ENCODE measurements at places on chromosomes 5 and 9.

DNA sequence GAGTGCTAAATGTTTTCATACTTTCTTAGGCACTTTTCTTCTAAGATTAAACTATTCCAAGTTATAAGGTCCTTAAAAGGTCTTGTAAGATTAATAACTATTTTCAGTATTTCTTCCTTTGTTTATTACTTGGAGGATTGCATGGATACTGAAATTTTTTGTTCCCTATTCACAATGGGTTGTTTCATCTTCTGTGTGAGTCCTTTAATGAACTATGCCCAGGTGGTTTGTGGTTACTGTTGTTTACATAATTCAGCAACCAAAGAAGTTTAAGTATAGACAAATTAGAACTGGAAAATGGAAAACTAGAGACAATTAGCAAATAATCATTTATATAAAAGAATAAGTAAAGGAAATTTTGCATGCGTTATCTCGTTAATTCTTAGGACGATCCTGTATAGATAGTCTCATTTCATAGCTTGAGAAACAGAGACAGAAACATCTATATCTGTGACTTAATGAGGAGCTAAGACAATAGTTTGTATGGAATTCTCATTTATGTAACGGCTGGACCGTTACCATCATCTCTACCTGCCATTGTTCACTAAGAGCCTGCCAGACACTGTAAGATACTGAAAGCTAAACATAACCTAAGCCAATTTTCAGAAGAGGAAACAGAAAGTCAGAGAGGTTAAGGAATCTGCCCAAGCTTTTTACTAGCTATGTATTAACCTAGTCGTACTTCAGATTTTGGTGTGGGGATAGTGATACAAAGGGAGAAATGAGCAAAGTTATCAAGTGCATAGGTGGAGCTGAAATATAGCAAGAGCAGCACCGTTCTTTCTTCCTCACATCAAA lies 148.2 kb downstream of the PAM start:
- DNase-seq = no peak

DNA sequence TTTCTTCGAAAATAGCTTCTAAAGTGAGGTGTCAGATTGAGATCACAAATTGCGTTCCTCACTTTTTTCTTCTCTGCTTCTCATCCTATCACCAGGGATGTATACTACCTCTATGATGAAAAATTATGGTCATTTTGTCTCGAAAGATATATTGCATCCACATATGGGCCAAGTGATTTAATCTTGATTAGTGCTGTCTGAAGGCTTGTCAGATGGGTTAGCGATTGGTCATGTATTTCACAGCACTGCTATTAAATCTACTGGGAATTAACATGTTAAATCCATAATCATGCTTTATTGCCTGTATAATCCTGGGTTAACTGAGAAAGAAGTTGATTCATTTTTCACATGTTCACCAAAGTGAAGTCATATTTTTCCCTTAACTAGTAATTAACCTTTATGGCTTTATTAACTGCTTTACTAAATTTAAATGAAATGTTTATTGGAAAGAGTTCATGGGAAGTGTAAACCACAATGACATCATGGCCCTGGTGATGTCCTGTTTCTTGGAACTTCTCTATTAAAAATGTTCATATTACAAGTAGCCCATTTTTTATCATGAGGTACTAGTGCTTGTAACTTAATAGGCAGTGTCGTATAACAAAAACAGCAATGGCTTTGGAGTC lies 193.3 kb downstream of the SMC2 start:
- no peak for DNase-seq

DNA sequence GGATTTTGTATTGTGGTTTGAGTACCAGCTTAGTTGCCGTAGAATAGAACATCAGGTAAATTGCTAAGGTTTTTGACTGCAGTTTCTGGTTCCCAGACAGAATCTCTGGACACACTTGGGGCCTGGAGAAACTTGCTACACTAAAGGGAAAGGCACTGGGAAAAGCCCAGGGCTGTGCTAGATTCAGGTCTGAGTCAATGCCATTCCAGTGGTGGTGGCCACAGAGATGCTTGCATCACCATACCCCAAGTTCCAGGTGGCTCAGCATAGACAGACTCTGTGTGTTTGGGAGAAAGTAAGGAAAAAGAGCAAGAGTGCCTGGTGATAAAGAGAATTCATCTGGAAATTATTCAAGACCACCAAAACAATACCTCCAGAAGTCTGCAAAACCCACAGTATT lies 120.6 kb downstream of the HMHB1 start:
- no peak for DNase-seq

DNA sequence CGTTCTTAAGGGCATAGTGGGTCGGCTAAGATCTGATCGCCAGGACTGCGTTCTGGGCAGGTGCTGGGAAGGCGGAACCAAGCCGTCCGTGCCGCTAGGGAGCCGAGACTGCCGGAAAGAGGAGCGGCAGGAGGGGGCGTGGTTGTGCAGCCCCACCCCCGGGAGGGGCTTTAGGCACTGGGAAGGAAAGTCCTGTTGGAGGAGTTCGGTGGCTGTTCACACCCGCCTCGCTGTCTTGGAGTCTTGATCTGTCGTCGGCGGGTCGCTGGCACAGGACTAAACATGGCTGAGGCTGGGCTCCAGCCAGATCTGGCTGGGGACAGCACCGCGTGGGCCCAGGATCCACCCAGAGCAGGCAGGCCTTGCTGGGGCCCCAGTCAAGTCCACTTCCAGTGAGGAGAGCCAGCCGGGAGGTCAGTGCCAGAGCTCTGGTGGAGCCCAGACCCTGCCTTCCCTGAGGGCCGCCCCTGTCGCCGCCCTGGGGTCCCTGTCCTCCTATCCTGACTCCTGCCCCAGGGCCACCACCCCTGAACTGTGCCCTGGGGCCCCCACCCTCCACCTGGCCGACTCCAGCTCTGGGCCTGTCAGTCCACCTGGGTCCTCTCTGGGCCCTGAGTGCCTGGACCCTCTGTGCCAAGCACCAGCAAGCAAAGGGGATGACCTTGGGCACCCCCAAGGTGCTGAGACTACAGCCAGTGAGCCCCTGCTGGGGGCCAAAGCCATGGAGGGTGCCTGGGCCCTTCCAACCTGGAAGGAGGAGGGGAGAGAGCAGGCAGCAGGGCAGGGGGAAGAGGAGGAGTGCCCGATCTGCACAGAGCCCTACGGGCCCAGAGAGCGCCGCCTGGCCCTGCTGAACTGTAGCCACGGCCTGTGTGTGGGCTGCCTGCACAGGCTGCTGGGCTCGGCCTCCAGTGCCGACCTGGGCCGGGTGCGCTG lies 4.5 kb downstream of the RNF208 start:
- no peak for DNase-seq

DNA sequence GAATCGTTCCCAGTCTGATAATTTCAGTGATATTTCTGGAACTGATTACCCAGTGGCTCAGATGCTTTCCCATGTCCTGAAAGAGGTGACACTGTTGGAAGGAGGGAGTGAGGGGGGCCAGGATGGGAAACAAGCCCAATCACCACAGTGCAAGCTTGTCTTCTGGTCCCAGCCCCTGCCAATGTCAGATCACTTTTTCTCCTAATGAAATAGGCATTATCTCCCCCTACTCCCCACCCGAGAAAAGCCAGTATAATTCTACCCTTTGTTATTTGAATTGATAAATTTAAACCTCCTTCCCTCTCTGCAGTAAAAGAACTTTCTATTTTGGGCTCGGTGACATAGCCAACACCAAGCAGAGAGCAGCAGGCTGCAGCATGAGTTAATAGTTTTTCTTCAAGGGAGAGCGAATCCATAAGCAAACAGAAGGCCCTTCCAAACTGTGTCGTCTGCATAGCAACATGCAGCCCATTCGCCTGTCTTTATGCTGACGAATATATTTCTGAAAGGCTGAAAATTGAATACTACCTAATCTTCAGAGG lies 14.6 kb upstream of the PPP2CA start:
- DNase-seq = no peak

GRCh38 chr9:75152416-75152815 lies 64.1 kb downstream of the OSTF1 start:
- no peak for DNase-seq

GRCh38 chr5:15105799-15106393 lies 234.3 kb upstream of the ANKH start:
- no peak for DNase-seq

DNA sequence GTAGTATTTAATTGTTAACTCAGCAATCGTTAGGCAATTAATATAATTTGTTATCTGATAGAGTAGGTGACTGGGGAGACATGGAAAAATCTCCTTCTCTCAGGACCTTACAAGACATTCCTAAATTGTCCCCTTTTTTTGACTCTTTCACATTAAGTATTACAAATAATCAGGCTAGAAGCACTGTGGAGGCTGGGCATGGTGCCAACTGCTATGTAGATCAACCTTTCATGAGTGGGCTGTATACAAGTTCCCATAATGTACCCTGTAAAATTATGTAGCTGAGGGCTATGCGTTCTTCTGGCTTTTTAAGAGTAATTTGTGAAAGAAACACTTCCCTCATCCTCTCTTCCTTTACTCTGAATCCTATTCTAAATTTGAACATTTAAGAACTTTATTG lies 140.2 kb downstream of the NFIB start:
- no peak for DNase-seq

DNA sequence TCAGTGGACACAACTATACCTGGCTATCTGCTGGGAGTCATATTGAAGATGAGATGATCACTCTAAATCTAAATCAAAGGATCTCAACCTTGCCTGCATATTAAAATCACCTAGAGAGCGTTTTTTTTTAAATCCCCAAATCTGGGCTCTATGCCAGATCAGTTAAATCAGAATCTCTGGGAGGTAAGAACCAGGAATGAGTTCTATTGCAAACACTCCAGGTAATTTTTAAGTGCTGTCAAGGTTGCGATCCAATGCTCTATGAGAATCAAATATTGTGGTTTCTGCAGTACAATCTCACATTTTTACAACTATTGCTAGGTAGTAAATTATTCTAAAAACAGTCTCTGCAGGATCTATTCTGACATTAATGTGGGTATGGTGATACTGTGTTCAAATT lies 202.3 kb upstream of the OR13F1 start:
- no peak for DNase-seq

GRCh38 chr9:132383462-132383883 lies 23.2 kb downstream of the TTF1 start:
- no peak for DNase-seq

- no peak for DNase-seq
Measured at GRCh38 chr5:159171274-159171673, 38.1 kb downstream of the RNF145 start.

DNA sequence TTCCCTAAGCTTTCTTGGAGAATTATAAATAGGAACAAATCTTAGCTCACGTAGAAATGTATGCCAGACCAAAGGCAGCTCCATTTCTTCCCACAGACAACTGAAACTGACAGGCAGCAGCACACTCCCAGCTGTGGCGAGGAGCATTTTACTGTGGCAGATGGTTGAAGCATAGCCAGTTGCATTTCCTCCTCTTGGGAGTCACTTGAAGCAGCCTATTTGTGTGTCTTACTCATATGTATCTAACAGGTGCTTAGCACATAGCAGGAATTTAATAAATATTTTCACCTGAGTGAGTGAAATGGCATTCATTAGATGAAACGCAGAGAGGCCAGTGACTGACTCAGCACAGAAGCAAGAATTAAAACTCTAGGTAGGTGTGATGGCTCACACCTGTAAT lies 12.3 kb upstream of the MTMR12 start:
- no peak for DNase-seq

DNA sequence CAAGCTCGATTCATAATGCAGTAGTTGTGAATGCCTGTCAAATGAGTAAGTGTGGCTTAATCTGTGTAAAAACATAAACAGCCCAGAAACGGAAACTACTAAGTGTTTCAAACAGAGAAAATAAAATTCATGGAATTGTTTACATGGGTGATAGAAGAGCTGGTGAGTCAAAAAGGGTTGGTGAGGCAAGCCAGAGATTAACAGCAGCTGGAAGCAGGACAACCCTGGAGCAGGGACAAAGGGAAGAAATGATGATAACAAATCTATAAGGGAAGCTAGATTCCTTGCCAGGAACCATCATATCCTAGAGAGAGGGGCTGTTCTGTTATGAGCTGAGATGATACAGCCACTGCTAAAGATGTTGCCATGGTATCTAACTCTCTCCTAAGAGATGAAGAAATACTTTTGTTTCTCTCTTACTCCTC lies 18.0 kb upstream of the PRR16 start:
- no peak for DNase-seq

DNA sequence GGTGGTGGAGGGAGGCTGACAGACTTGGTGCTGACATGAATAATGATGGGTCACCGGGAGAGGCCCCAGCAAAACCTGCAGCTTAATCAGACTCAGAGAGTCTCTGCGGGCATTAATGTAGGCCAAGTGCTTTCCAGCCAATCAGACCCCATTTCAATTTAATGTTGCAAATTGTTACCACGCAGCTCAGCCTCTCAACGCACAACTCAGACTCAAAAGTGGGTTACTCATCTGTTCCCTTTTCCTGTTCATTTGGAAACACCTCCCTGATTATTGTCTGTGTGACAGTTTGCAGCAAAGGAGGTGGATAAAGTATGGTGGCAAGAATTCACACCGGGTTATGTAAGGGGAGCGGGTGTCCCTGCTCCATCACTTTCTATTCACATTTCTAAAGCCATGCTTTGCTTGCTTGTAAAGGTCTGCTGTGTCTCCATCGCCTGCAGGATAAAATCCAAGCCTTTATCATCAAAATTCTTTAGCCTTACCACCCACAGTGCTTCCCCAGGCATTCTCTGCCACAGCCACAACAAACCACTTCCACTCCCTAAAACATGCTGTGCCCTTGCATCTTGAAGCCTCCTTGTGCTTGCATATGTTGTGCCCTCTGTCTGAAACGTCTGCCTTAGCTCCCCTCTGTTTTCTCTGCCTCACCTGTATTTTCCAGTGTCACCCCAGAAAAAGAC lies 156.5 kb downstream of the ASTN2 start:
- no peak for DNase-seq

- no peak for DNase-seq
Measured at GRCh38 chr9:3906437-3907213, 380.8 kb upstream of the RFX3 start.

GRCh38 chr5:113505181-113505580 lies 8.3 kb upstream of the YTHDC2 start:
- DNase-seq = no peak

DNA sequence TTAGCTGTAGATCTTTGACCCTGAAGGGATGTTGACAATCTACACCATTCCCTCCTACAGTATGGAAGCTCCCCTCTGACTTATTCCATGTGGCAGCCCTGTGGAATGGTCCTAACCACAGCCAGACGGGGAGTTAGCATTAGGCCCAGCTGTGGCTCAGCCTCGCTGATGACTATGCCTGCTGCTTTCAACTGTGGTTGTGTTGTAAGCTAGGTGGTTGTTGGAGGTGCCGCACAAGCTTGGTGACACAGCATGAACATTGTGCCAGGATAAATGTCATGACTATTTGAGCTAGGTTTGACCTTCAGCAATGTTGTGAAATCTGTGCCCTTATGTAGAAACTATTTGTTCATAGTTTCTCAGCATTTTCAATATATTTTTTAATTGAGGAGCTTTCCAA lies 40.6 kb downstream of the SGCD start:
- no peak for DNase-seq

DNA sequence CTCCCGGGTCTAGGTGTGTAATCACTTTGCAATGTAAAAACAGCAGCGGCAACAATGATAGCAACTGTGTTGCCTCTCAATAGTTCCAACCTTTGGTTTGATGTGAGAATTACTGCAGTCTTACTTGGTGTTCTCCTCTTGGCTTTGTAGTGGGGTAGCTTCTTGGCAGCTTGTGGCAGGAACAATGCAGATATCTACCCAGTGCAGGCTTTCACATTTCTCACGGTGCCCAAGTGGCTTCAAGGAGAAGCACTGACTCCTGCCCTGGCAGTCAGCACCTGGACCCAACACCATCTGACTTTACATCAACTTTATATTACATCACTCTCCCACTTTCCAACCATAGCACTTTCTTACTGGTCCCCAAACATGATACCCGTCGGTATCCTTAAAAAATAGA lies 28.4 kb upstream of the TIFAB start:
- DNase-seq = no peak
